NT2/D1 (cell line): ENCODE measurements at places on chromosomes 3 and 15.

GRCh38 chr3:155778462-155778861 lies 27.6 kb downstream of the C3orf33 start:
- DNase-seq: no peak

- DNase-seq: no peak
These were observed 10.5 kb upstream of the CRBN start for GRCh38 chr3:3189961-3190360.

DNA sequence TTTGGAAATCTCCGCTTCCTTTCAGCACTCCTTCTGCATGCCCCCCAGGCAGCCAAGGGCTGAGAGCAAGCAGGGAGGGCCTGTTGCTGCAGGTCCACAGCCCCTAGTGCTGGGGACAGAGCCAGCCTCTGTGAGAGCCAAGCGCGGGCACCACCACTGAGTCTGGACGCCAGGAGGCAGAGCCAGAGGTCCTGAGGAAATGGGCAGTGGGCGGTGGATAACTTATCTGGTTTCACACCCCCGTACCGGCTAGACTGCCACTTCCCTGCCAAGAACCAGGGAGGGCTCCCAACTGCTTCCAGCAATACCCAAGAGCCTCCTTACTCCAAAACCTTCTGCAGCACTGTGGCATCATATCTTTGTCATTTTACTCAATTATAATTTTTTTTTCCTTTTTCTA lies 141.6 kb upstream of the IGF1R start:
- DNase-seq: no peak

GRCh38 chr3:3366386-3366785 lies 186.9 kb upstream of the CRBN start:
- DNase-seq: no peak

DNA sequence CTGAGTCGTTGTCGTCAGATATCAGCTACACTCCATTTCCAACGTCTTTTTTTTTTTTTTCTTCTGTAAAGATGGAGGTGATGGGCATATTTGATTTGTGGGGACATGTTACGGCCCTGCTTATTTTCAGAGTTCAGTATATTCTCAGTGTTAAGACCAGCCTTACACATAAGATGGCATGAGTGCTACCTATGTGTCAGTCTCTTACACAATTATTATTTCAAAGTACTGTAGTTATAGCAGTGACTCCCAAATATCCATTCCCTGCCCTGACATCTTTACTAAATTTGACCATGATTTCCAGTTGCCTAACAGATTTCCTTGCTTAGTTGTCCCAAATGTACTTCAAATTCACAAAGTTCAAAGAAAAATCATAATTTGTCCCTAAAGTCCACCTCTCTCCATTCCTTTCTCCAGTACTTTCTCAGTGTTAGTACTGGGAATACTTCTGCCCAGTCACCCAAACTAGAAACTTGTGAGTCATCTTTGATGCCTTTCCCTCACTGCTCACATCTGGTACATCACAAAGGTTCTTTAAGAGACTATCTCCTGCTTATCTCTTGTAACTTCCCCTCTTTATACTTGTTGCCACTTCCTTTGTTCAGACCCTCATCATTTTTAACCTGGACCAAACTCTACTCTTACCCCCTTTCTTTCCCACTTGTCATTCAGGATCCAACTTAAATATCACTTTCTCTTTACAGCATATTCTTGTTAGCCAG lies 67.0 kb downstream of the ZNF609 start:
- DNase-seq: no peak

DNA sequence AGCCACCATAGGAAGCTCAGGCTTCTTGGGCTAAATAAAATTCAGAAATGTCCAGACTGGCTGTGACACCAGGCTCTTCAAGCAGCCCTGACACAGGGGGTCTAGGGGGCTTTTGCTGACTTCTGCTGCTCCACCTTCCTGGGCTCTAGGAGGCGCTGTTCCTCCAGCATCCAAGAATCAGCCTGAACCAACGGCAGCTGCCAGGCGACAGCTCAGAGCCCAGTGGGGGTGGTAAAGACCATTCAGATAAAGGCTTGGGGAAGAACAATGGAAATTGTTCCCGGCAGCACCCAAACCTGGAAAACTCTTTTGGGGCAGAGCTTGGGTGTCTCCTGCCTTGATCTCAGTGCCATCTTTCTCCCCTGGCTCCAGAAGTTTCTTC lies 21.6 kb upstream of the PSTPIP1 start:
- peak; percentile 86 for DNase-seq

GRCh38 chr3:12921736-12922135 lies 80.4 kb upstream of the RPL32 start:
- DNase-seq: no peak

- no peak for DNase-seq
These were observed 26.8 kb upstream of the CSTA start for GRCh38 chr3:122298239-122298638.

DNA sequence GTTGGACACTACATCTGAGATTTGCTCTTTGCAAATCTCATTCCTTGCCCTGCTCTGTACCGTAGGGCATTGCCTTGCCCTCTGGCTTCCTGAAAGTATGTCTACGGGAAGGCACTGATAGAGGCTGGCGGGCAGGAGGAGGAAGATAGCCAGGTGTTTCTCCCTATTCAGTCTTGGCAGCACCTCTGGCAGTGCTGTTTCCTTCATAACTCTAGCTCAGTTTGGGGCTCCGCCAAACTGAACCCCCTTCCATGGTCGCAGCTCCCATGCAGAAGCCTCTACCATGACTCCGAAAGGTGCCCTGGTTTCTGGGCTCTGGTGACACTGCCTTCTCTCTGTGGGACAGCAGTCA lies 122.3 kb upstream of the PRR20G start:
- DNase-seq: no peak

GRCh38 chr3:179026636-179027035 lies 45.0 kb downstream of the ZMAT3 start:
- DNase-seq: no peak

DNA sequence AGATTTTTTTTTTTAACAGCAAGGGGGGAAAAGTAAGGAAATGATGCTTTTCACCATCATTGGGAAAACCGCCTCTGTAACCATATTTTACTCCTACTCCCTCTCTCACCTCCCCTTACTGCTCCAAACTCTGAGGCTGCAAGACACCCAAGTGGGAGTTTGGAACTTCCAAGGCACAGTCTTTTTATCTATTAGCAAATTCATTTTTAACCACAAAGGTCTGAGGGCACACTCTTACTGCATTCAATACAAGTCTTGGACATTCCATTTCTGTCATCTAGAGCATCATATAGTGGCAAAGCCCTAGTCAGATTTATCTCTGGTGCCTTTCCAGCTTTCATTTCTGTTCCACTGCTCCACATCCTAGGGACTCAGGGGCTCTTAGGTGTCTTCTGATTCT lies 13.2 kb downstream of the FAM162A start:
- no peak for DNase-seq
